ENCODE measurements at places on chromosomes 16 and 17. TPM values are rescaled to one million over a fixed set of nuclear protein-coding genes. Genes with fewer than 3 reads are reported as not detected.

DNA sequence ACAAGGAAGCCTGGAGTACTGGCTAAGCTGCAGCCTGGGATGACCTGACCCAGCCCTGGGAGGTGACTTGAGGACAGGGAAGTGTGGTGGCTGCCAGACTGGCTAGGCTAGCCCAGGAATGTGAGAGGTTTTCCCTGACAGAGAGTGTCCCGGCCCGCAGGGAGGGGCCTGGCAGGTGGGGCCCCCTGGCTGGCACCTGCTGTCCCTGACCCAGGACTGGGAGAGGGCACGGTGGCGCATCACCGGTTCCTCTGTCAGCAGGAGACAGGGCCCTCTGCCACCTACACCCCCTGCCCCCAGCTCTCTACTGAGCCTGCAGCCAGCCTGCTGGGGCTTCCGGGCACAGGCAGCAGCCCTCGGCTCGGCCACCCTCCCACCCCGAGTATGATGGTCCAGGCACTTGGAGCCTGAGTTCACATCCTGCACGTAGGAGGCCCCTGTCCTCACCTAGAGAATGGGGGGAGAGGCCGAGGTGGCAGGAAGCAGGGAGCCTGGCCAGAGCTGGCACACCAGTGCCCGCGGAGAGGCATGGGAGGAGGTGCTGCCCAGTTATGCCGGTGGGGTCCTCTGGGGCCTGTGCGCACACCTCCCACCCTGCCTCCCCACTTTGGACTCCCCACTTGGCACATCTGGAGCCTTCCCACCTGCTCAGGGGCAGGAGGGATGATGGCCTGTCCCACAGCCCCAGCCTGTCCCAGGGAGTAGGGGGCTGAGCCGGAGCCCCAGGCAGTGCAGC is 528 bp downstream of the PRSS27 start:
- no peak for DNase-seq
- no peak overlapping the region for H3K27ac ChIP-seq
- 0 out of 2 replicates have a peak, but pooled peaks cover 6% of the 10 kb centered on the region for H3K4me1 ChIP-seq
- H3K36me3 ChIP-seq: no peaks in the 10 kb centered on the region
- no peaks in the 10 kb centered on the region for H3K27me3 ChIP-seq
- H3K4me3 ChIP-seq: no peak overlapping the region

GRCh38 chr17:44961921-44962350 is 6.2 kb downstream of the C1QL1 start:
- H3K4me3 ChIP-seq: no peak overlapping the region
- H3K27me3 ChIP-seq: peaks cover 13% of the 10 kb centered on the region
- no peaks in the 10 kb centered on the region for H3K4me1 ChIP-seq
- H3K36me3 ChIP-seq: no peaks in the 10 kb centered on the region

- no peak for DNase-seq
- H3K4me1 ChIP-seq: no peaks in the 10 kb centered on the region
- no peak overlapping the region for H3K4me3 ChIP-seq
- no peak overlapping the region for H3K27ac ChIP-seq
- H3K36me3 ChIP-seq: no peaks in the 10 kb centered on the region
These were observed 21.9 kb downstream of the C1QTNF1 start for GRCh38 chr17:79045842-79046196.

Gene E2F4
- total RNA-seq: 96.7 TPM

GRCh38 chr16:962901-963814 is 7.6 kb downstream of the LMF1 start:
- no peak overlapping the region for H3K27ac ChIP-seq

DNA sequence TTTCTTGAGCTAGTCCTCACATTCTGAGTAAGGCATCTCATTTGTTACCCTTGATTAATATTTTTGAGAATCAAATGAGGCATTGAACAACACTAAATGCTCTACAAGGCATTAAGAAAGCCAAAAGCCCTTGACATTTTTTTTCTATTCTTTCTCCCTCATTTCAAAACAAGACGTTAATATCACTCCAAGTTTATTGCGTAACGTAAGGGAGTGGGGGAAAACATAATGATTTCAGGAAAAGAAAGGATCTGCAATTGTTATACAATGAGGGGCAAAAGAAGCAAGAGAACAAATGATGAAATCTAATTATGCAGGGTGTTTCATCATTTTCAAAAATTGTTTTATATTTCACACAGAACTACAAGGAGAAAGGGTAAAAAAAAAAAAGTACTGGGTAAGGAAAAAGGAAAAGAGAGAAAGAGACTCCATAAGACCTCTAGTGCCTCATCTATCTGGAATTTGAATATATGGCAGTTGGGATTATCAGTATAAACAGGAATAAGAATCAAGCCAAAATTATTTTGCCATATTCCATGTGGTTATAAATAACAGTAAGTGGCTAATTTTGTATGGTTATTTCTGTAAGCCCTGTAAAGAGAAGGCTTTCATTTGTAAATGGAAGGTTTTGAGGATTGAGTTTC is 163.0 kb downstream of the ABCA8 start:
- no peak overlapping the region for H3K27ac ChIP-seq
- H3K4me3 ChIP-seq: no peak overlapping the region

Gene CCL8
- not detected for total RNA-seq

DNA sequence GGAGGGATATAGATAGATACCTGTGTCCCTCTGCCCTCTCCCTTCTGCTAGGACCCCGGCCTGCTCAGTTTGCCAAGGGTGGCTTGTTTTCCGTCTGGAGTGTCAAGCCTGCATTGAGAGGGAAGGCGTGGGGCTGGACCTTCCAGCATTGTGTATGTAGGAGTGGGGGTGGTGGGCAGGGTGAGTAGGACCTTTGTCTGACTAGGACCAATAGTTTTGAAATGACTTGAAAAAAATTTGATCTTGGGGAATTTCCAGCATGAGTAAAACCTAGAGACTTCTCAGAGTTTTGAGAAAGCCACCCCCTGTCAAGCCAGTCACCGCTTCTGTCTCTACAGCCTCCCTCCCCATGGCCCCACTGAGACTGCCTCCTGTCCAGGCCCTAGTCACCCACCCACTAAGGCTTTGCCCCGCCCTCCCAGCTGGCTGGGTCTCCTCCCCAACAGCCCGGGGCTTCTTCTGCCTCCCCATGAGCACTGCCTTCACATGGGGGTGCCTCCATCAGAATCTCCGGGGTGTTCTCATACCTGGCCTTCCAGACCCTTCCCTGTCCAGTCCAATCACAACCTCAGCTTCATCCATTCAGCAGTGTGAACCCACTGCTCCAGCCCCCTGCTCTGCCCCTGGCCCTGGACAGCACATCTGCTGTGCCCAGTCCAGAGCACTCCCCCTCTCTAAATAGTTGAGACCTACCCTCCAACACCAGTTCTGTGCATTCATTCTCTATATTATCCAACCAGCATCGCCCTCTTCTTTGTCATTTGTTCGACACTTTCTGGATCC is 207.0 kb downstream of the MSI2 start:
- peak; percentile 97 for DNase-seq
- no peaks in the 10 kb centered on the region for H3K27me3 ChIP-seq
- H3K4me1 ChIP-seq: peaks cover 91% of the 10 kb centered on the region
- H3K4me3 ChIP-seq: peak overlapping the region; percentile 55
- H3K36me3 ChIP-seq: no peaks in the 10 kb centered on the region
- H3K27ac ChIP-seq: peak overlapping the region; percentile 99

GRCh38 chr16:49658531-49658930 is 197.4 kb downstream of the ZNF423 start:
- H3K36me3 ChIP-seq: no peaks in the 10 kb centered on the region
- DNase-seq: no peak
- H3K4me3 ChIP-seq: no peak overlapping the region
- no peaks in the 10 kb centered on the region for H3K4me1 ChIP-seq
- H3K27me3 ChIP-seq: no peaks in the 10 kb centered on the region

GRCh38 chr17:35543856-35544255 is 6.4 kb upstream of the SLFN12L start:
- DNase-seq: no peak
- H3K36me3 ChIP-seq: no peaks in the 10 kb centered on the region
- peaks cover 10% of the 10 kb centered on the region for H3K4me1 ChIP-seq
- no peaks in the 10 kb centered on the region for H3K27me3 ChIP-seq
- no peak overlapping the region for H3K27ac ChIP-seq

GRCh38 chr17:62101515-62101914 is 36.4 kb upstream of the MED13 start:
- no peaks in the 10 kb centered on the region for H3K27me3 ChIP-seq
- no peak overlapping the region for H3K27ac ChIP-seq
- H3K36me3 ChIP-seq: no peaks in the 10 kb centered on the region
- peaks cover 24% of the 10 kb centered on the region for H3K4me1 ChIP-seq

DNA sequence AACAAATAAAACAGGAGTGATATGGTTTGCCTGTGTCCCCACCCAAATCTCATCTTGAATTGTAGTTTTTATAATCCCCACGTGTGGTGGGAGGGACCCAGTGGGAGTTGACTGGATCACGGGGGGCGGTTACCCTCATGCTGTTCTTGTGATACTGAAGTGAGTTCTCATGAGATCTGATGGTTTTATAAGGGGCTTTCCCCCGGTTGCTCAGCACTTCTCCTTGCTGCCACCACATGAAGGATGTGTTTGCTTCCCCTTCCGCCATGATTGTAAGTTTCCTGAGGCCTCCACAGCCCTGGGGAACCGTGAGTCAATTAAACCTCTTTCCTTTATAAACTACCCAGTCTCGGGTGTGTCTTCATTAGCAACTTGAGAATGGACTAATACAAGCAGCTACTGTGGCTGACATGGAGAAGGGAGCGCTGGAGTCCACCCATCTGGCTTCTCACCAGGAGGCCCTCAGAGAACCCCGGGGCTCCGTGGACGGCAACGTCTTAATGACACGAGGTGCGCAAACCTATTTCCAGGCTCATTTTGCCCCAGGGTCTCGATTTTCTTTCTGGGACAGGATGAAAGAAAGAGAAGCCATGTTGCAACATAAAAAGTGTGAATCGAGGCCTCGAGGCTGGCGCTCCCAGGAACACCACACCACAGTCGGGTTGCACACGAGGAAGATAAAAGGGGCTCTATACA is 129.5 kb downstream of the DYNLRB2 start:
- no peak overlapping the region for H3K27ac ChIP-seq
- DNase-seq: no peak
- H3K27me3 ChIP-seq: no peaks in the 10 kb centered on the region
- H3K36me3 ChIP-seq: no peaks in the 10 kb centered on the region
- H3K4me1 ChIP-seq: peaks cover 12% of the 10 kb centered on the region
- H3K4me3 ChIP-seq: no peak overlapping the region

DNA sequence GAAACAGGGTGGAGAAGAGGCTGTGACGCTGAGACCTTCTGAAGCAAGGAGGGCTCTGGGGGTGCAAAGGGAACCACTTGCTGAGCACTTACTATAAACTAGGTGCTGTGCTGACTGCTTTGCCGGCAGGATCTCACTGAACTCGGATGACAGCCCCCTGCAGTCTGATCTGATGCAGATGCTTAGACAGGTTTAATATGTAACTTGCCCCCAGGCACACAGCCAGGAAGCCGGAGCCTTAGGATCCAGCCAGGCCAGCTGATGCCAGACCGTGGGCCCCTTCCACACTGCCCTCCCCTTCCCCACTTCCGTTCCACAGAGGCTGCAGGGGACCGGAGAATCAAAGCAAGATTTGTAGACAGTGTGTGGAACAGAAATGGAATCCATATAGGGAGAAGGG is 23.1 kb downstream of the SPACA3 start:
- H3K4me3 ChIP-seq: no peak overlapping the region
- H3K4me1 ChIP-seq: no peaks in the 10 kb centered on the region
- H3K27ac ChIP-seq: no peak overlapping the region

GRCh38 chr17:14359163-14360020 is 58.5 kb downstream of the HS3ST3B1 start:
- H3K4me1 ChIP-seq: peaks cover 9% of the 10 kb centered on the region
- no peaks in the 10 kb centered on the region for H3K36me3 ChIP-seq
- H3K4me3 ChIP-seq: no peak overlapping the region
- H3K27me3 ChIP-seq: no peaks in the 10 kb centered on the region
- H3K27ac ChIP-seq: no peak overlapping the region

Gene OR1D2
- total RNA-seq: not detected

DNA sequence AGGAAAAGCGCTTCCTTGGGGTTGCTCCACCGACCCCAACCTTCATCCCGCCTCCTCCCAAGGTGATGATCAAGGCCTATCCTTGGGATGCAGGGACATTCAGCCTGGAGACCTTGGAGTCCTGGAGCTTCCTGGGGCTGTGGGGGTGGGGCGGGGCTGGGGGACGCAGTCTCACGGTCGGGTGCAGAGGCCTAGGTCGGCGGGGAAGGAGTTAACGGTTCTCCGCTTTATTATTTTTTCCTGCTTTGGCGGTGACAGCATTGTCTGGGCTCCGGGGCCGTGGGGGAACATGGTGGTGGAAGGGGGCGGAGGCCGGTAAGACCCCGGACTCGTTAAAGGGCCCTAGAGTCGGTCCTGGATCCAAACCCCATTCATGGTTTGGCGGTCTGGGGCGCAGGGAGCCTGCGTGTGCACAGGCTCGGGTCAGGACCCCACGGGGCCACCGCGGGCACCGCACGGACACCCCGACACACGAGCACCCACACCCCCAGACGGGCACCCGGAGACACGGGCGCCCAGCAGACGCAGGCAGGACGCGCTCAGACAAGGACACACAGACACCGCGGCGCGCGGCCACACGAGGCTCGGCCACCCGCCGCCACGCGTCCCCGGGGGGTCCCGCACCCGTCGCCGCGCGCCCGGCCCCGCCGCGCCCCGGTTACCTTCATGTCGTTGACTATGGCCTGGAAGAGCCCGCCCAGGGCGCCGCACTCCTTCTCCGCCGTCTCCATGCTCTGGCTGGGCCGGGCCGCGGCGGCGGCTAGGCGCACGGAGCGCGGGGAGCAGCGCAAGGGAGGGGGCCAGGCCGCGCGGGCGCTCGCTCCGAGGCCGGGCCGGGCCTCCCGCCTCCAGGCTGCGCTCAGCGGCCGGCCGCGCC is 554 bp downstream of the MTSS2 start:
- H3K27ac ChIP-seq: no peak overlapping the region
- no peak for DNase-seq
- no peak overlapping the region for H3K4me3 ChIP-seq
